Activated CD4-positive, alpha-beta T cell treated with anti-CD3 and anti-CD28 coated beads, Interleukin-2, Interleukin-4, amounts not matched to agents 100 ng/mL and 50 ng/mL, durations not matched to agents 16 hours and 8 hours (primary cell): ENCODE measurements at places on chromosomes 7 and 10.

GRCh38 chr10:132507409-132507955, 30.1 kb upstream of the INPP5A start:
- DNase-seq, result no peak

DNA sequence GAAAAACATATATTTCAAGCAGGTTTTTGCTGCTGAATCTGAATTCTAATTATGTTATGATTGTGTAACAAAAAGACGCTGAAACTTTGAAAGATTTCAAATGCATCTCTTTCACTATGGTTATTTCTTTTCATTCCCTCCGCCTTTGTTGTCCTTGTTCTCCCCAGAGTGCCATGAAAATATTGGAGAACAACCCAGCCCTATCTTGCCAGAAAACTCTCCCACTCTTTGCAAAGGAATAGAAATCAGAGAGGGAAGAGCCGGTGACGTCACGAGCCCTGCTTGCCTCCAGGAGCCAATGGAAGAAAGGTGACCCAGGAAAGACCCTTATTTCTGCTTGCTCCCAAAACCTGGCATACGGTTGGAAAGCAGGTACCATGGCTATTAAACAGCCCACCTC, 3.4 kb downstream of the GFRA1 start:
- DNase-seq, result no peak

GRCh38 chr7:37359662-37360444, 88.8 kb downstream of the ELMO1 start:
- DNase-seq, result peak; percentile 37

DNA sequence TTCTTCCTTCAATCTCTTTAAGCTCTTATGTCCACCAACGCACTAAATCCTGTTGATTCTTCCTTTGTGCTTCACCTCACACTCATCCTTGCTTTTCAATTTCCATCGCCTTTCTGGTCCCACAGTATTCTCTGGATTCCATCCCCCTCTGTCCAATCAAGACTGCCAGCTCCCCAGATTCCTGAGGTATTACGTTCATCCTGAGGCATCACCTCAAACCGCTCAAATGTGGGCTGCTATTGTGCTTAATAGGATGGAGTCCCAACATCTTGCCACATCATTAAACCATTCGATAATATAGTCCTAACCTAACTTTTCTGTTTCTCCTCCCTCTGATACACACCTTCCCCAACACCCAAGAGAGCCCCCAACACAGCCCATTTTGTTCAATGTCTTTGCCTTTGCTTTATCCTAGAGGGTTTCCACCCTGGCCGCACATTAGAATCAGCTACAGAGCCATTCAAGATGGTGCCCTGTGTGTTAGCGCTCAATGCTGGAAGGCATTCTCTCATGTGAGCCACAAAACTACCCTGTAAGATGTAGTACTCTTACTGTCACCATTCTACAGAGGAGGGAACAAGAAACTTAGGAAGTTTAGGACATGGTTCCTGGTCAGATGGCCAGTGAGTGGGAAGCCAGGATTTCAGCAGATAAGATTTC, 79.5 kb upstream of the LEP start:
- no peak for DNase-seq

- no peak for DNase-seq
Measured at GRCh38 chr10:61244261-61244775, 208.9 kb downstream of the TMEM26 start.

DNA sequence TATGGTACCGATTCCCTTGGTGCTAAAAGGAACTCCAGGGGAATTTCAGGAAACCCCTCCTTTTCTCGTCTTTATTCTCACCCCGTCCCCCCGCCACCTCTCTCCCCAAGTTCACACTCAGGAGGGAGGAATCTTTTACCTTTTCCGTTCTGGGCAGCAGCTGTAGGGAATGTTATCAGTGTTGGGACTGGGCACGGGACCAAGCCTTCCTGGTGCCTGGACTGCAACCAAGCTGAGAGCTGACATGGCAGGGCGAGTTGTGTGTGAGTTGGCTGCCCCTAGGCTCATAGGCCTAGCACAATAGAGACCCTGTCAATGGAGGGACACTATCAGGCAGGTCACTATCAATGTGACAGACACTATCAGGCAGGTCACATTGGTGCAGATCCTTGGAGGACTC, 121.4 kb downstream of the TCF7L2 start:
- DNase-seq, result no peak

DNA sequence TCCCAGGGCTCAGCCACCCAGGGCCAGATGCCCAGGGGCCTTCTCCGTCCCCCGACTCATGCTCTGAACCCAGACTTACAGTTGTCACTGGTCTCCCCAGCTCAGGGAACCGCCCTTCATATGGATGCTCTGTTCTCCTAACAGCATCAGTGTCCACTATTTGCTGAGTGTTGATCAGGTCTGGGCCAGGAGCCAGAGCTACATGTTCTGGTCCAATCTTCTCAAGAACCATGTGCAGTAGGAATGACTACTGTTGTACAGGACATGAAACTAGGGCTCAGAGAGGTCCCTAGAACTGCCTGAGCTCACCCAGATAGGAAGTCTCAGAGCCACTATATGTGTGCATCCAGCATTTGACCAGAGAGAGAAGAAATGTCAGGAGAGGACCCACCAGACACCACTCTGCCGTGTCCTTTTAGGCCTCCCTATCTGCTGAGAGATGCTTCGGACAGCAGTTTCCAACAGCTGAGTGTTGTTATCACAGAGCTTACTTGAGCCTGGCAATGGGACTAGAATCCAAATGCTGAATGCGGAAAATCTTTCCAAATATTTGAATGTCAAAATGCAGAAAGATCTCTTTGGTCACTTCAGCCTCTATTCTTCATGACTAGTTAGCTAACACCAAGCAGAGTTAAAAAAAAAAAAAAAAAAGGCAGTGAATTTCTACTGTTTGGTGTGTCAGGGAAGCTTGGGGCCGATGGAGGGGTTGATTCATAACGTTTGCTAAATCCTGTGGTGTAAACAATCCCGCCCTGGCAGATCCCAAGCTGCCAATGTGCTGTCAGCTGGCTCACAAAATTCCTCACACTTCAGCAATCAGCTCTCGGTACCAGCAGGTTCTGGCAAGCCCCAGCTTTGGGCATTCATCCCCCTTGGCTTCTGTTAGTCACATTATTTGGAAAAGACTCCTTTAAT, 246.1 kb downstream of the TNS3 start:
- DNase-seq, result no peak

DNA sequence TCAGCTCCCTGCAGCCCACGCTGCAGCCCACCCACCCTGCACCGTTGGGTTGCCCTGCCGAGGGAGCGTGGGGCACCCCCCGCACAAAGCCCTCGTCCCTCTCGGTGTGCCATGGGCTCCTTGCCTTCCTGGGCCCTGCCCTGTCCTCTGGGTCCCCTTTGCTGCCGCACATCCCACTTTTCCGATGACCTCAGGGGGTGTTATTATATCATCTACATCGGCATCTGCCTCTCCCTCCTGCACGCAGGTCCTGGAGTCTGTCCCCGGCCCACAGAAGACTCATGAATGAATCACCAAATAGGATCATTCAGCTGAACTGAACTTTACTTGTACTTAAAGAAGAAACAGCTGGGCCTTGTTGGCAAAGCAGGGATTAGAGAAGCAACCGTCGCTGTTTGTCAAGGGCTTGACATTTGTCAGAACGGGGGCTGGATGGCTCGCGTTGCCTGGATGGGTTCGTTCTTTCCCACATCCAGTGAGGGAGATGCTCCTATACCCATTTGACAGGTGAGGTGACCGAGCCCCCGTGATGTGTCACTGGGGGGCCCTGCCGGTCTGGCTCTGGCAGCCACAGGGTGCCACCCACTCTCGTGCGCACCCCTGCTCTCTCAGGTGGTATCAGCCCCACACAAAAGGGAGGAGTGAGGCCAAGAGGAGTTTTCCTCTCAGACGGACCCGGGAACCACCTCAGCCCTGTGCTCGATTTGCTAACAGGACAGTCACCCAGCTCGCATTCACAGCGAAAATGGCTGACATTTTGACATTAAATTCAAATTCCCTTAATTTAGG, 58.6 kb upstream of the EBF3 start:
- DNase-seq, result no peak

DNA sequence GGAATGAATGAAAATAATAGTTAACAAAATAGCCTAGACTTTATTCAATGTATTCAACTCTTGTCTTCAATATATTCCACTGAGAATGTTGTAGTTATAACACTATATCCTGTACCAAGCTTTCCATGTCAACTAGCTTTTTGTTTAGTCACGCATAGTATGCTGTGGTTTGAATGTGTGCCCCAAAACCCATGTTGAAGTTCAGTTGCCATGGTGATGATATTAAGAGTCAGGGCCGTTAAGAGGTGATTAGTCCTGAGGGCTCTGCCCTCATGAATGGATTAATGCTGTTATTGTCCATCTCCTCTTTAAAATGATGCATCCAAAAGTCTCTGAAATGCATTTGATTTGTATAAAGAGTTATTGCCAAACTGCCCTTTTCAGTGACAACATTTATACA, 887.6 kb downstream of the NRG3 start:
- DNase-seq, result no peak

DNA sequence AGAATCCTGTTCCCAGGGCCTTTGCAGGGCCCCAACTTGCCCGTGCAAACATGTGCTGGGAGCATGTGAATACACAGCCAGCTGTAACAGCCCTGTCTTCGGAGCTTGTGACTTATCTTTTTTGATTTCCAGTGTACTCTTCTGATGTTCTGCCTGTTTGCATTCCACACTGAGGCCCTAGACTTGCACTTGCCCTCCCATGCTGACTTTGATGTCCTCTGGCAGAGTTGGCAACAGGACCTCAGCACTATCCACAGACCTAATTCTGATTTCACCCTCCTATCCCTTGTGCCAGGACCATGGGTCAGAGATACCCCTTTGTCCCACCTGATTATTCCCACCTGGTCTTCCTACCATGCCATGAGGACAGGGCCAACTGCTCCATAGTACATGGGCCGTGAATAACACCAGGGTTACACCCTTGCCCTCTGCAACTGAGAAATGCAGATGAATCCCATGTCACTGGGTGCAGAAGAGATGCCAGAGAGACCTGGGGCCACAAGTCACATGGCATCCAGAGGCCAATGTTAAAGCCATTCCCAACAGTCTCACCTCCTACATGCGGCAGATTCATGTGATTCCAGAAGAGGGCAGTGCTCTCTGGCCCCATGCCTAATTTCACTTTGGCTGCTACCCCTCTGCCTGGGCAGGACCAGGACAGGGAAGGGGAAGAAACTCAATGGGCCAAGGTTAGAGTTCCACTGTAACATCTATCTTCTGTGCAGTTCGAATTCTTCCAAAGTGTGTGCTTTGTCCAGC, 43.0 kb downstream of the SCRN1 start:
- no peak for DNase-seq

- DNase-seq, result peak; percentile 22
Measured at GRCh38 chr10:79981450-79982361, 32.8 kb upstream of the SFTPD start.

GRCh38 chr7:12257582-12257981, 46.5 kb downstream of the TMEM106B start:
- DNase-seq, result peak; percentile 90

DNA sequence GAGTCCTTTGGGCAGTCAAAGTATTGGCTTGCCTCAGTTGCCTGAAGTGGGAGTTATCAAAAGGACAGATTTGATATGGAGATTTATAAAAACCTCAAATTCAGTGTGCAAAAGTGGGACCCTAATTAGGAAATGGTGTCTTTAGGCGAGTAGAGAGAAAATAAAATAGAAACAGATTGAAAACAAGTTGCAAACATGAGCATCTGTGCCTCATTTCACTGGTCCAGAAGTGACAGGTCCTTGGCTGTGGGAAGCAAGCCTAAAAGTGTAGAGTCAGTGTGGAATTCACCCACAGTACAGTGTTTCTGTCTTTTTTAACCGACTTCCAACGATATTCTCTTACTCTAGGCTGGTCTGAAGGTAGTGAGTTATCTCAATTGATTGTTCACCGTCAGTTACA, 51.2 kb downstream of the ST8SIA6 start:
- no peak for DNase-seq

DNA sequence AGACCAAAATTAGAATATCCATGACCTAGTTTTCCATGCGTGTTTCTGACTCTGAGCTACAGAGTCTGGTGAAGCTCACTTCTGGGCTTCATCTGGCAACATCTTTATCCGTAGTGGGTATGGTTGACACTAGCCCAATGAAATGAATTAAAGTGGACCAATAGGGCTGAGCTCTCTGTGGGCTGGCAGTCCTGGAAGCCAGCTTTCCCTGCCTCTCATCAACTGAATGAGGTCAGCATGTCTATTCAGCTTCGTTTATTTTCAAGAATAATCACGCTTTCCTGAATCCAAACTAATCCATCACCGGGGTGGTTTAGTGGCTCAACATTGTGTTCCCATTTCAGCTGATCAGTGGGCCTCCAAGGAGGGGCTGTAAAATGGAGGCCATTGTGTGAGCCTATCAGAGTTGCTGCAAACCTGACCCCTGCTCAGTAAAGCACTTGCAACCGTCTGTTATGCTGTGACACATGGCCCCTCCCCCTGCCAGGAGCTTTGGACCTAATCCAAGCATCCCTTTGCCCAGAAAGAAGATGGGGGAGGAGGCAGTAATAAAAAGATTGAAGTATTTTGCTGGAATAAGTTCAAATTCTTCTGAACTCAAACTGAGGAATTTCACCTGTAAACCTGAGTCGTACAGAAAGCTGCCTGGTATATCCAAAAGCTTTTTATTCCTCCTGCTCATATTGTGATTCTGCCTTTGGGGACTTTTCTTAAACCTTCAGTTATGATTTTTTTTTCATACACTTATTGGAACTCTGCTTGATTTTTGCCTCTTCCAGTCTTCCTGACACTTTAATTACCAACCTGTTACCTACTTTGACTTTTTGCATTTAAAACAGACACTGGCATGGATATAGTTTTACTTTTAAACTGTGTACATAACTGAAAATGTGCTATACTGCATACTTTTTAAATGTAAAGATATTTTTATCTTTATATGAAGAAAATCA, 35.5 kb downstream of the CAV1 start:
- DNase-seq, result no peak

GRCh38 chr10:92470026-92470425, 103.9 kb downstream of the IDE start:
- DNase-seq, result no peak

DNA sequence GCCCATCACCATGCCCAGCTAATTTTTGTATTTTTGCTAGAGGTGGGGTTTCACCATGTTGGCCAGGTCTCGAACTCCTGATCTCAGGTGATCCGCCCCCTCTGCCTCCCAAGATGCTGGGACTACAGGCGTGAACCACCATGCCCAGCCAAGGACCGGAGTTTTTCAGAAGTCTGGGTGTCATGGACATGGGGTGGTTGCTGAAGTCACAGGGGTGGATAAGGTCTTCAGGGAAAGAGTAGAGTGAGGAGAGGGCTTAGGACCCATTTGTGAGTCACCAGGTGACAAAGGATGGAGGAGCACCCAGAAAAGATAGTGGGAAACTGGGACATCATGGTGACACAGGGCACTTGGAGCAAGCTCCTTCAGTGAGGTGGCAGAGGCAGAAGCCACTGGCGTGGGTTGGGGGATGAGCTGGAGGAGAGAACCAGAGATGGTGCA, 2.8 kb upstream of the GPRIN2 start:
- DNase-seq, result no peak
